ENCODE measurements at places on chromosomes 3 and 15.

DNA sequence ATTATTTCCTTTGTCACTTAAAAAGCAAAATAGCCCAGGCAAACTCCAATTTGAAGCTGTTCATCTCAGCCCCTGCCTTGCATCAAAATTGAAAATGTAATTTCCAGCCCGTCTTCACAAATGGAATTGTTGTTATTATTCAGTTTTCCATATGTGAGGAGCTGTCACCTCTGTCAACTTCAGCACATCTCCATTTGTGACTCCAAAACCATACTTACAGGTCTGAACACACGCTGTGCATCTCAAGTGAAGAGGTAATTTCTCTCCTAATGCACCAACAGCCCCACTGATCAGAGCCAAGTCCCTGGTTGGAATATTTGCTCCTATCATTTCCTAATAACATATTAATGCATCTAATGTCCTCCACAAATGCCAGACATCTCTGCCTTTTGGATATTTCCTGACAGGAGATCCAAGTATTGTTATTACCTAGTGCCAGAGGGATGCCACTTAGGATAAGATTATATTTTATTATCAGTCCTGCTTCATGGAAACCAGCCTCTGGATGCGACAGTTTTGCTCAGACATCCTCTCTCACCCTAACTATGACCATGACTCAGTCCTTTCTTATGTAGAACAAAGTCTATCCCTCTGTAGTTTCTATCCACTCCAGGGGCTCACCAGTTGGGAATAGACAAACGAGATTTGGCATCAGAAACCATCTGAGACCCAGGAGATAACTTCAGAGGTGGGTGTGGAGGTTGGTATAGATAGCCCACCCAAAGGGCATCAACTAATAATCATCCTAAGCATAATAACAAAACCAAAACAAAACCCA is 379.8 kb downstream of the VPS13C start:
- DNase-seq = no peak

GRCh38 chr3:131394400-131394799 is 12.8 kb downstream of the NUDT16 start:
- no peak for DNase-seq

DNA sequence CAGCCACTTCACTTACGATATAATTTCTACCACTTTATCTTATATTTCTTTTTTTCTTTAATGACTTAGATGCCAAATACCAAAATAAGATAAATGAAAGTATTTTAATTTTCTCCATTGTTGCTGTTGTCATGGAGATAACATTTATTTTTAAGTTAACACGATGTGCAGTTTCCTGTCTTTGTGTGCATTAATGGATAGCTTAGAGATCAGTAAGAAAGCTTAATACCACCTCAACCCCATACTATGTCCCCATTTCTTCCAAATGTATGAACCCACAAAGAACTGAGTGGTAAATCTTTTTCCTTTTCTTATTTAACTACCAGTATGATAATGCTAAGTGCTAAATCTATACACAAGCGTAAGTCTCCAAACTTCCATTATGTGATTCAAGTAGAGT is 17.1 kb downstream of the PCNP start:
- no peak for DNase-seq

GRCh38 chr3:36244728-36245127 is 135.6 kb upstream of the STAC start:
- no peak for DNase-seq

GRCh38 chr3:133955892-133956291 is 60.2 kb upstream of the RAB6B start:
- no peak for DNase-seq

GRCh38 chr3:45984331-45985312 is 11.0 kb downstream of the FYCO1 start:
- no peak for DNase-seq

DNA sequence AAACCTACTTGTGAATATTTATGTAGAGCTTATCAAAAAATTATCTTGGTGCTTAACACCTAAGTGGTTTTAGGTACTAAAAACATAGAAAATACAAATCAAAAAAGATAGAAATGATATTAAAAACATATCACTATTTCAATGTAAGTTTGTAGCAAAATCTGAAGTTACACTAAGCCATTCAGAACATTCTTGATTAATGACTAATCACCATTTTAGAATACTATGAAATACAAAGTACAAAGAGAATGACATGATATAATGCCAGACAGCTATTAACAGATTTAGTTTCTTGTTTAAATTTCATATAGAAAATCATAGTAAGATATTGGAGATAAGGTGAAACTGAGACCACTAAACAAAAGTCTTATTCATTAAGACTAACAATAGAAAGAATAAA is 169.7 kb upstream of the AGTR1 start:
- DNase-seq = no peak

- DNase-seq = no peak
Observed at GRCh38 chr3:141051443-141052200, 475 bp downstream of the SPSB4 start.

DNA sequence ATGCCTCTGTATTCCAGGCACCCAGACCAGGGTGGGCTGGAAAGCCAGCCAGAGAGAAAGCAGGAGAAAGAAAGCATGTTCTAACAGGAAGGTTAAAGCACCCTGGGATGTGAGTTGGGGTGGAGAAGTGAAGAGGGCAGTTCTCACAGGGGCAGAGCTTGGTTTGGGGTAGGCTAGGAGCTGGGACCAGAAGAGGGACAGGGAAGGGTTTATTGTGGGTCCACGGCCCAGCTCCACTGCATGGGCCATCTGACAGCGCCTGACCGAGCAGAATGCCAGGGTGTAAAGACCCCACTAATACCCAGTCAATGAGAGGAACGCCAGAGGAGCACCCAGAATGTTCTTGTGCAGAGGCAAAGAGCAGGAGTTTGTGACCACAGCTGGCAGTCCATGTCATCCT is 27.1 kb upstream of the MAGEF1 start:
- DNase-seq = no peak

GRCh38 chr3:138254216-138254615 is 67.1 kb downstream of the ARMC8 start:
- no peak for DNase-seq

DNA sequence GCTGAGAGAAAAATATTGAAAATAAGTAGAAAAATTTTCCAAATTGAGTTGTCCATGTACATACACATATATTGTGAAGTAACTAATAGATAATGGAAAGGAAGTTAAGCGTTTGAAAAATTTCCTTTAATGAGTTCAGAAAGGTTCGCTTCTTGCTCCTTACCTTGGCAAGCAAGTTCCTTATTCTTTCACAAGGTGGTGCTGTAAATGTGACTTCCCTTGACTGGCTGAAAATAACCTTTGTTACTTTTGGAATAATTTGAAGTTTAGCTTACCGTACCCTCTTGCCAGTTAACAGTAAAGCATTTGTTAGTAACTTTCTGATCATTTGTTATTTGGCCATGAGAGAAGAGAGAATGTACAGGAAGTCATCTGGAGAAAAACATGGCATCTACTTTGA is 41.6 kb downstream of the PYDC2 start:
- no peak for DNase-seq

- DNase-seq = no peak
Observed at GRCh38 chr15:90227816-90228772, 5.6 kb downstream of the CIB1 start.

DNA sequence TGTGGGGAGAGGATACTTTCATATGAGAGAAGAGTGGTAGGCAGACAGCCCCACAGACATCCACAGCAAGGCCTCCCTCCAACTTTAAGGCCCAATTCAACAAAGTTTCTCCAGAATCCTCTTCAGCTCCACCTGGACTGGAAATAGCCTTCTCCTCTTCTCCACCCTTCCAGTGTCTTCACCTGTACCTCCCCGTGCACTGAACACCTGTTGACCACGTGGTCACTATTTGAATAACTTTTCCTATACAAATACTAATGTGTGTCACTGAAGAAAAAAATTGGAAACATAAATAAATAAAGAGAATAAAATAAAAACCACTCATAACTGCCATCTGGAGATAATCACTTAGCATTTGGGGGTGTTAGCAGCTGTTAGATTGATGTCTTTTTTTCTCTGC is 52.9 kb downstream of the CCNL1 start:
- no peak for DNase-seq

DNA sequence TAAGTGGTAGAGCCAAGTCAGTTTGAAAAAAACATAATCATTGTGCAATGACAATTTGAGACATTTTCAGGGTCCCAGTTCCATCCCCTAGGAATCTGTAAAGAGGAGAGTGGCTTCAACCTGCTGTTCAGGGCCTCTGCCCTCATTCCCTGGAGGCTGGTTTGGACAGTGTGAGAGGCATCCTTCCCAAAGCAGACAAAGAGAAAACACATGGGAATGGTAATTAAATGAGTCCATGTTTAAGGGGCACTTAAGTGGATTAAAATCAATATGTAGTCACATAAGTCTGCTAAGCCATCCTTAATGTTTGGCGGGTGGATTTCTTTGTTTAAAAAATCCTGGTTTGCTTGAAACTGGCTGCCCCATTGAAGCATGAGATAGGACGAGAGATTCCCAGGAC is 146.3 kb upstream of the CTDSPL start:
- DNase-seq = no peak

- no peak for DNase-seq
Observed at GRCh38 chr3:144029769-144030168, 58.1 kb downstream of the DIPK2A start.

- DNase-seq = no peak
Observed at GRCh38 chr3:152127058-152127457, 141.7 kb upstream of the MBNL1 start.

GRCh38 chr15:58260725-58261267 is 122.6 kb downstream of the AQP9 start:
- DNase-seq = no peak
